NCI-H748 treated with DMSO at 0.1 percent for 48 hours (cell line): ENCODE measurements at places on chromosomes 2 and 18.
A peak's percentile ranks its signal among the peaks of the same experiment; 100 is the strongest.

GRCh38 chr18:78719821-78720220 is 259.8 kb upstream of the SALL3 start:
- DNase-seq, result no peak

GRCh38 chr2:66461001-66461663 is 26.2 kb downstream of the MEIS1 start:
- no peak for DNase-seq

DNA sequence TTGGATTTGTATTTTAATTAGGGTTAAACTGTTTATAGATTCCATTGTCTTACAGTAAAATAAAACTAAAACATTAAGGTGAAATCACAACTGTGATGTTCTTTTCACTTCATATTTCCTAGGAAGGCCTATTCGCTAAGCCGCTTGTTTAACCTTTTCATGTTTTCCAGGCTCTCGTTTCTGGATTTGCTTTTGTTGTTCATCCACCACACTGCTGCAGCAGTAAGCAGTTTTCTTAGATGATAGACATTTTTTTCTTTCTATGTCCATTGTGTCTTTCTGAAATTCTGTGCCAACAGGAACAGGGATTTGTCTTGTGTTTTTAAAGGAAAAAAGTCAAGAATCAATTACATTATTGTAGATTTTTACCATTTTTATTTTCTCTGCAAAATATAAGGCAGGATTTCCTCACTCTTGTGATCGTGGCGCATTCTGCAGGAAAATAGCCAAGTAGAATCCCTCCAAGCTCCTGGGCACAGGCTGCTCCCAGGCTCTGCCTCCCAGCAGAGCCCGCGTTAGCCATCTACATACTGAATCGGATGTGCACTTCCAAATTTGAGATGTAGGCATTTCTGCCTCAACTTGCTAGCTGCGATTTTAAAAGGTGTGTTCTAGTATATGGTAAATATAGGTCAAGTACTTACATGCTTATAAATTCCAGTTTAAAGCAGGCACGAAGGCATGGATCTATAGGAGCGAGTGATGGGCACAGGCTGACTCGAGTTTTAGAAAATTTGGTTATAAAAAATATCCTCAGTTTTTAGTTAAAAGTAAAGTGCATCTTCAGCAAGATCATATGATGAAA is 10.2 kb downstream of the TSHZ1 start:
- no peak for DNase-seq

DNA sequence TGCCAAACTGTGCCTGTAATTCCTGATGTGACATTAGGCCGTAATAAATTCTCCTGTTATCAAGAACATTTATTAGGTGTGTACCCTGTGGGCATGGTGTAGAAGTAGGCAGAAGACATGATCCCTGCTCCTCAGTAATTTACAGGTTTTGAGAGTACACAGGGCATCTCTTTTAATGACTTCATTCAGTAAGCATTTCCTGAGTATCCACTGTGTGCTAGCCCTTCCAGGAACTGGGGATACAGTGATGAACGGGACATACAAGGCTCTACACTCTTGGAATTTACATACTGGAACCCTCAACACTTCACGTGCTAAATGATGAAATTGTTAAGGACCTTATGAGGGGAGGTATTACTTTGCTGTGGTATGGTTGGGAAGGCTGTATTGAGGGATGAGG is 30.2 kb downstream of the DIS3L2 start:
- DNase-seq, result no peak

GRCh38 chr2:72936660-72937355 is 19.5 kb downstream of the EMX1 start:
- DNase-seq, result no peak

GRCh38 chr2:47907039-47907781 is 912 bp upstream of the FBXO11 start:
- DNase-seq, result peak; percentile 76

GRCh38 chr2:204265681-204266181 is 279.5 kb upstream of the PARD3B start:
- DNase-seq, result peak; percentile 96

DNA sequence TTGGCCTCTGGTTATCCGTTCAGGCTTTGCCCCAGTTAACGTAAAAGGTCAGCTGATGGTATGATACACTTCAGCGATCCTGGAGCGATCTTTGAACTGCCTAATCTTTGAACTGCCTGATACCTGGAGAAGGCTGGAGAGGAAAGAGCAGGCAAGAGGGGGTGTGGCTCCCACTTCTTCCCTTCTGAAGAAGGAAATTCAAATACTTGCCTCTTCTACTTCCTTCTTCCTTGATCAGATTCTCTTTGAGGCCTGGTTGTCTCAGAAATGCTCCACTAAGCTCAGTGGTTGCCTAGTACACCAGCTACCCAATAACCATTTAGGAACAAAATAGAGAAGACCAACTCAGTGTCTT is 619 bp downstream of the GALM start:
- DNase-seq, result no peak

- DNase-seq, result no peak
Observed at GRCh38 chr18:68865021-68865420, 67.1 kb downstream of the CCDC102B start.

DNA sequence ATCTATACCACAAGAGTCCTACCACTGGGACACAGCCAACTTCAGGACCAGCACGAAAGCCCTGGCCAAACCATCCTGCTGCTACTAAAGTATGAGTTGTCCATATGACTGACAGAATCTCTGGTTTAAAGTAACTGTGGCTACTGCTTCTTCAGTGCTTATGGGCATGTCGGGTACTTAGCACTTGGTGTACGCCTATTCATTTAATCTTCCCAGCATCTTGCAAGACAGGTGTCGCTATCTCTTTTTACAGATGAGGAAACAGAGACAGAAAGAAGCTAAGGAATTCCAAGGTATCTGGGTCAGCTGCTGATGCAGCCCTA is 203.4 kb upstream of the ID2 start:
- no peak for DNase-seq

- DNase-seq, result no peak
Observed at GRCh38 chr2:177030451-177031105, 182.0 kb upstream of the HNRNPA3 start.

GRCh38 chr2:239385096-239386000 is 15.5 kb downstream of the HDAC4 start:
- DNase-seq, result no peak
